Cortex of kidney (tissue), 1 donor: ENCODE measurements at places on chromosomes 16 and 17.

DNA sequence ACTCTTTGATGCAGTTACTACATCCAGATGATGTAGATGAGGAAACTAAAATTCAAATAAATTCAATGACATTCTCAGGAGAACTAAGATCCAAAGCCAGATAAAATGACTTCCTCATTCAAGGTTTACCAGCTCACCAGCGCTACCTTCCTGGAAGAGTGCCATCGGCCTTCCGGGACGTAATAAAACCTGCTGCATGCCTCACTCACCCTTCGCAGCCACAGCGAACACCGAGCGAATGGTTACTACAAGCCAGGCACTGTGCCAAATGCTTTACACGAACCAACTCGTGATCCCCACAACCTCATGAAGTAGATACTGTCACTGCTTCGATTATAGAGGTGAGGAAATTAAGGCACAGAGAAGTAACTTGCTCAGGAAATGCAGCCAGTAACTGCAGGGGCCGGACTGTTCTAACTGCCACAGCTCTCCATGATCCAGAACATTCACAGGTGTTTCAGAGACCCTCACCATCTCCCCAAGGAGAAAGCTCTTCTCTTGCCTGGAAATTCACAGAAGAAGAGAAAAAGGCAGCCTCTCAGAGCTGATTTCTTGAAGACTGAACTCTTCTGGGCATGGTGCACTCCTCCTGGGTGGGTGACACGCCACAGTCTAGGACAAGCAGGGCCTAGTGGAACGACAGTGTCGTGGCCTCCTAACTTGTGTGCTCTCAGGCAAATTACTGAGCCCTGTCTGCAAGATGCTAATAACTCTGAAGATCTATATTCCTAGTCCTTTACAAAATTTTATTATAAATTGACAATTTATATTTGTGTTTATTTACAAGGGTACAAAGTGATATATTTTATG, 46.8 kb downstream of the HIC1 start:
- no peak for DNase-seq

DNA sequence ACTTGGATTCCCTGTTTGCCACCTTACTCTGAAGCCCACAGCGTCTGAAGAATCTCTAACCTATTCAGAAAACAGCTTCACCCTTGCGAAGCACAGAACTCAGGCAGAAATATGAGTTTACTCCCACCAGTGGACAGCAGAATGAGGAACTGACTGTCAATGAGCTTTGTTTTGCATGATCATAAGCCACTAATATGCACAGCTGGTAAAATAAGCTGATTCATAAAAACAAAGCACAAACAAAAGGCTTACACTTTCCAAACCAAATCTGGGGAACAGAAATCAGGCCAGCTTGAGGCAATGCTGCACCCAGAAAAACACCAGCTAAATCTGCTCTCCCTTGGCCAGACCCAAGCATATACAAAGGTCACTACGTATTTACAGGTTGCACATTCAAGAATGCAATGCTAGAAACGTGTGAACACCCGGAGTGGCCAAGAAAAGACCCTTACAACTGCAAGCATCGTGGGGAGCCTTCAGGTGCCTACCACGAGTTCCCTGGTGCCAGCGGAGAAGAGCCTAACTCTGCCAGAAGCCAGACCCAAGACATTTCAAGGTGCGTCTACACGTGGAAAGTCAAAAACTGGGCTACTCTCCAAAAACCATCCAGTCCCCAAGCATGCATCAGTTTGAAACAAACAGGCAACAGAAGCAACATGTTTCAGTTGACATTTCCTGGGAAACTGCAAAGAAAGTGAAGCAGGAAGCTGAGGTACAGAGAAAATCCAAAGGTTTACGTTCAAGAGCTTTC, 207.1 kb downstream of the ZFHX3 start:
- DNase-seq, result no peak

DNA sequence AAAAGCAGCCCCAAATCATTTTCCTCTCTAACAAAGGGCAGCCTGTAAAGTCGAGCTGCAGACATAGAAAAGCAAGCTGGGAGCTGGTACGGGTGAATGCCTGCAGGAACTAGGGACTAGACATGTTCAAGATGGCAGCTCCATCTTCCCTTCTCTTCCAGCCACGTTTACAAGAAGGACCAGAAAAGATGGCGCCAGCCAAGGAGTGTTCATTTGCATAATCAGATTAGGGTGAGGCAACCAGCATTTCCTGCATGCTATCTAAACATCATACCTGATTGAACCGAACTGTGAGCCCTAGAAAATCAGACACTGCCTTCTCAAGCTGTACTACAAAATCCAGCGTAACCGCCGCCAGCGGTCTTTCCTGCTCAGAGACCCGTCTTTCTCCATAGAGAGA, 896.8 kb downstream of the CDH11 start:
- DNase-seq, result no peak

- DNase-seq, result no peak
Measured at GRCh38 chr16:47886631-47887415, 269.0 kb downstream of the ABCC12 start.

DNA sequence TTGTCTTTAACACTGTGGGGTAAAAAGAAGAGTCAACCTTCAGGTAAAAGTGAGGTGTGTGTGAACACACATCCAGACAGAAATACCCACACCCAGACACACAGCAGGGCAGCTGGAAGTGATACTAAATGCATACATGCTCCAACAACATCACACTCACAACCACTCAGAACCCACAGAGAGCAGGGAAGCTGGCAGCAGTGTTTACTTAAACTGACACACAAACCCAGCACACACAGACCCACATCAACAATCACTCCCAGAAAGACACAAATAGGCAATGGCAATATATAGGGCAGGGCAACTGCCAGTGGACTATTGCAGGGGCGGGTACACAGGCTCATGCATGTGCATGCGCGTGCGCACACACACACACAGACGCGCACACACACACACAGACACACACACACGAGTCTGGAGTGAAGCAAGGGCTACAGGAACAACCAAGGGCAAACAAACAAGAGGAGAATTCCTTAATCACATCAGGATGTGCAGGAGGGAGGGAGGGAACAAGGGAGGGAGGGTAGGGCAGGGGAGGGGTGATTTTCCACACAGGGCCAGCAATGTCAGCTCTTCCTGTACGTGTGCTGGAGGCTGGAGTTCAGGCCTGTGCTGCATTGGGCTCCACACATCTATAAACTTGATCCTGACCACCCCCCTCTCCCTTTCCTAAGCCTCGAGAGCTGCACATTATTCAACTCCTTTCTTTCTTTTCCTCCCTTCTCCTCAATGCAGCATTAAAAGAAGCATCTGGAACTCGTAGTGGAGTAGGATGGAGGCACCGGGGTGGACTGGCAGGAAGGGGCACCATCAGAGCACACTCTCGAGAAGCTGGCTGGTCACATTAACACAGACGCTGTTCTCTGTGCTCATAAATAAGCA, 30.1 kb downstream of the HIC1 start:
- DNase-seq, result no peak

DNA sequence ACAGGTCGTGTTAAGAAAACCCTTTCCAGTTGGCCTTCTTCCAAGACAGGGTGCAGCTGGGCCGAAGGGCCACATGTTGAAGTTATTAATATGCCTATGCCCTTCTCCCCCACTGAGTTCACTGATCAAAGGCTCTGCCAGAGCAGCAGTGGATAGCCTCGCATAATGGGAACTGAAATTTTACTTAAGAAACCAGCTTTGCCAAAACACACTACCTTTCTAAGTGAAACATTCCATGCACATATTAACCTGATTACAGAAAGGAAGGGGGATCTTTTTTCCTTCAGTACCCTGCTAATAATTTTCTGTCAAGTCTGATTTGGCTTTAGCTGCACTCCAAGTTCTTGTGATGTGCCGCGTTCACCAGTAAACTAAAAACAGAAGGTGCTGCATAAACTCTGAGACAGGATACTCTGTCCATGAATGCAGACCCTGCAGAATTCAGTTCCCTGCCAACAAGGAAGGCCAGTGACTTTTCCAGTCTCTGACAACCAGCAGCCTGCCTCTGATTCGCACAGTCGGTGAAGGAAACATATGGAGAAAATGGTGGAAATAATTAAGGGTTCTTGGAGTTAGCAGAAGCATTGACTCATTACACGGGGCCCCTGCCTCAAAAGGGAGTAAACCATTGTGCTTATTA, 283.8 kb downstream of the ZFHX3 start:
- no peak for DNase-seq

GRCh38 chr16:23101012-23101550, 48.2 kb downstream of the USP31 start:
- no peak for DNase-seq

- DNase-seq, result no peak
Measured at GRCh38 chr17:82041144-82041814, 3.8 kb upstream of the DCXR start.

GRCh38 chr16:53864819-53865493, 161.0 kb downstream of the FTO start:
- no peak for DNase-seq

- DNase-seq, result no peak
Measured at GRCh38 chr17:78819806-78820792, 20.5 kb downstream of the USP36 start.

- no peak for DNase-seq
Measured at GRCh38 chr16:65254144-65254543, 132.3 kb upstream of the CDH11 start.

GRCh38 chr16:56451753-56452689, 667 bp downstream of the OGFOD1 start:
- no peak for DNase-seq

GRCh38 chr17:76094046-76094445, 9.5 kb downstream of the EXOC7 start:
- DNase-seq, result no peak

DNA sequence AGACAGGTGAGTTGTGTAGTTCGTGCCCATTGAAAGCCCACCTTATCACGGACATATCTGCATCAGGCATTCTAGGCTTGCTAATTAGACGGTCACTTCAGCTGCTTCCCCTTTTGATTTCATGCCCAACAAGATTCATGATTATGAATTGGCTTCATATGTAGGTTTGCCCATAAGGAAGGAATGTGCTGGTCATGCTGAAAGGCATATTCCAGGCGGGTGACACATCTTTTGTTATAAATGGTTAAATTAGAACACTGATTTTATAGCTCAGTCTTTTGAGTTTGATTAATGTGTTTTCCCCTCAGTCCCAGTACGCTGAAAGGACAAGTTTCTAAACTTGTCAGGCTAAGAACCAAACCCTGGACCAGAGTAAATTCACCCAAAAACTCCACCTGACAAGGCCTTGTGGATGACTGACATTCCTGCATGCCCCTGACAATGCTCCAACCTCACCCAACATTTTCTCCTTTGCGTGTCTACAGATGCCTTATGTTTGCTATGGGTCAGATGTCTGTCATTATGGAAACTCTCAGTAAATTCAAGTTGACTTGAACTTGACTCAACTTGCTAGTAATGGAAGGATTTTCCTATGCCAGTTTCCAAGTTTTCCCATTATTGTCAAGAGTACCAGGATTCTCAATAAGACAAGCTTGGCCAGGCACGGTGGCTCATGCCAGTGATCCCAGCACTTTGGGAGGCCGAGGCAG, 421.9 kb downstream of the PMP22 start:
- DNase-seq, result no peak

- no peak for DNase-seq
Measured at GRCh38 chr16:88655053-88655732, 4.3 kb upstream of the CYBA start.

DNA sequence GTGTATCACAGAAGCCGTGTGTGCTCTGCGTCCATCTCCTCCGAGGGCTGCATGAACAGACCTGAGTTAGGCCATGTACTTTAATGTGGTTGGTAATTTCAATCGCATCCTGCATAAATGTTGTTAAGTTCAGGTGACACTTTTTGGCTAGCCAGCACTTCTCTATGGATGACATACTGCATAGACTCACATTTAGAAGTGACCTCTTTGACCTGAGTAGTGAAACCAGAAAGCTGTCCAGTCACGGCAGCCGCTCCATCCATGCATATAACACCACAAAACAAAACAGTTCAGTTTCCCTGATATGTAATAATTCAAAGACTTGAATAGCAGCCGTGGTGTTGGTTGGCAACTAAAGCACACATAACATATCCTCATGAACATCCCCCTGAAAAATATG, 94.1 kb downstream of the CYTH1 start:
- no peak for DNase-seq

- DNase-seq, result no peak
Measured at GRCh38 chr16:79295746-79296145, 304.8 kb downstream of the MAF start.

DNA sequence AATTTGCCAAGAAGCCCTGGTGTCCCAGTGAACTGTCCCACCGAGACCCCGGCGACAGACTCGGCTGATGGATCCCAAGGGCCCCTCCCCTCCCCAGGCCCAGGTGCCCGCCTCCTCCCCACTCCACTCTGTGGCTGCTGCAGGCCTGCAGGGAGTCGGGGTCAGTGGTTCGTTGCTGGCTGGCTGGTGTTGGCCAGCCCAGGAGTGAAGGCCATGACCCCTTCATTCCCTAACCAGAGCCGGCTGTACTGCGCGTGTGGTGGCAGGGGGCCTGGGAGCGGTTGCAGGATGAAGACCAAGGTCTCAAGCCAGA, 9.2 kb upstream of the TBX2 start:
- no peak for DNase-seq

GRCh38 chr17:45315648-45316433, 979 bp downstream of the MAP3K14 start:
- no peak for DNase-seq

GRCh38 chr17:13776027-13776551, 174.4 kb upstream of the HS3ST3A1 start:
- no peak for DNase-seq

DNA sequence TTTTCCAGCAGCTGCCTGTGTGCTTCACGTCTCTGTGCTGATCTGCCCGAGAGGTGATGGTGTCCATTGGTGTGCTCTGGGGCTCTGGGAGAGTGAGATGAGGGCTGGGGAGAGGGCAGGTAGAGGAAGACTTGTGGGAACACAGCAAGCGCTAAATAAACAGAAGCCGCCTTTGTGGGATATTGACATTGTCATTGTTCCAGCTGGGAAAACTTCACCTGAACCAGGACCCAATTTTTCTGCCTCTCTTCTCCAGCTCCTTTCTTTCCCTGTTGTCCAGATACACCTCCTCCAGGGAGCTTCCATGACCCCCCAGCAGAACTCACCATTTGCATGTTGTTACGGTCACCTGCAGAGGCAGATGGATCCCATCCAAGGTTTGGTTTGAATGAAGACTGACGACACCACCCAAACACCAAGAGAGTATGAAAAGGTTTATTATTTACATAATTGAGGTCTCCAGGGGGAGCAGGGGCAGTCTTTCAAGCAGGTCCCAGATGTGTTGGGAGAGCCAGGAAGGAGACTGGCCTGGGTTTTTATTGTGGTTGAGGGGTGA, 3.6 kb upstream of the ITGA3 start:
- no peak for DNase-seq

DNA sequence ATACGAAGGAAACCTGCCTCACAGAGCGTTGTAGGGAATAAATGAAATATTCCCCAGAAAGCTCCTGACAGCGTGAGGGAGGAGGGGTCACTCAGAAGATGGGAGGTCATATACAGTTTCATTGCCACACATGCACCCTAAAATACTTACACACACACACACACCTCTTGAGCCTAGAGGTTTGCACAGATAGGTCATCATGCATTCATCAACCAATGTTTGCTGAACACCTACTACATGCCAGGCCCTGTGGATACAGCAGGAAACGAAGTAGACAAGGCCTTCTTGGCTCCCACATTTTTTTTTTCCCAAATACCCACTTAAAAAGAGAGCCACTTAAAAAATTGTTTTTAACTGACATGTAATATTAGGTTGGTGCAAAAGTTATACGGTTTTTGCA, 907 bp upstream of the PLLP start:
- no peak for DNase-seq
